ENCODE measurements at places on chromosomes 7 and 10.

DNA sequence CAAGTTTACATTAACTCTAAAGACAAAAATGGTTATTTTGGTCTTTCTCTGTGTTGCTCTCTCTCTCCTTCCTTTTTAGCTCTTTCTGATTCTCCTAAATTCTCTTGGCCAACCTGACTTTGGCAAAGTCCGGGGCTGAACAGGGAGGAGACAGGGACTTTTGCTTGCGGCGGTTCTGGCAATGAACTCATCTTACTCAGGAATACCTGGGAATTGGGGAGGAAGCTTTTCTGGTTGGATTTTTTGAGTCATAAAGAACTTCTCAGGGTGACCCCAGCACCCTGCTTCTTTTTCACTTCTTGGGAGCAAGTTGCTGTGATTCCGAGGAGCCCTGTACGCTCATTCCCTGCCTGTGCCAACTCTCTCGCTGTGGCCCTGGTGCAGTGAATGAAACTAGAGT is 16.0 kb downstream of the GATA3 start:
- no peak for DNase-seq

GRCh38 chr10:30591249-30591670 is 38.3 kb downstream of the LYZL2 start:
- DNase-seq: peak; percentile 59

DNA sequence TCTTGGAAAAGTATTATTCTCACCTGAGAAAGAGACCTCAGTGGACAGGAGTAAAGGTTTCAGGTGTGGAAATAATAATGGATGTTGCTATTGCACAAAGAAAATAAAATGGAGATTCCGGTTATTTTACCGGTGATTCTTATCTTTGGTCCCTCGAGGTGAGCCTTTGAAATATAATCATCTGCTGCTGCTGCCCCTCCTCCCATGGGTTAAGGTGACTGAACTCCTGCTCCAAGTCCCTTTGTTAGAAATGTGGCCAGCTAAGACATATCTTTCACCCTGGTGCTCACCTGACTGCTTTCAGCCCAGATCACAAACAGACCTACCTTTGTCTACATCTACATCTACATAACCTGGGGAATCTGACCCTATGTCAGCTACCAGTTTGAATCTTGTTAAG is 5.7 kb downstream of the CUBN start:
- no peak for DNase-seq

DNA sequence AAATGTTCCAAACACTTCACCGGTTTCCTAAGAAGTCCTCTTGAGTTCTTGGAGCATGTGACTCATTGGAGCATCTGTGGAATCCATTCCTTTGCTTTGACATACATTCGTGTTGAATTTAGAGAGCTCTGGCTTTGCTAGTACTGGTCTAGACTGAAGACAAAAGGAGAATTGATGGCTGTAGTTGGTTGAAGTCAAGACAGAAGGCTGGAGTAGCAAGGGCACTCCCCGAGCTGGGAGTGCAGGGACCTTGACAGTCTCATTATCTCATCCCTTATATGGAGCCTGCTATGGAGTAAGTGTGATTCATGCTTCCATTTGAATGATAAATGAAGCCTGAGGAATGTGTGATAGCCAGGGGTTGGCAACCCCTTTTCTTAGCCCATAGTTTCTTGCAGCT is 1249.1 kb downstream of the TYW1 start:
- DNase-seq: no peak

- no peak for DNase-seq
Measured at GRCh38 chr7:7798510-7798909, 80.1 kb upstream of the RPA3 start.

- peak; percentile 66 for DNase-seq
Measured at GRCh38 chr7:36440880-36441279, 51.2 kb downstream of the ANLN start.

- no peak for DNase-seq
Measured at GRCh38 chr7:155944901-155945300, 132.6 kb upstream of the SHH start.

DNA sequence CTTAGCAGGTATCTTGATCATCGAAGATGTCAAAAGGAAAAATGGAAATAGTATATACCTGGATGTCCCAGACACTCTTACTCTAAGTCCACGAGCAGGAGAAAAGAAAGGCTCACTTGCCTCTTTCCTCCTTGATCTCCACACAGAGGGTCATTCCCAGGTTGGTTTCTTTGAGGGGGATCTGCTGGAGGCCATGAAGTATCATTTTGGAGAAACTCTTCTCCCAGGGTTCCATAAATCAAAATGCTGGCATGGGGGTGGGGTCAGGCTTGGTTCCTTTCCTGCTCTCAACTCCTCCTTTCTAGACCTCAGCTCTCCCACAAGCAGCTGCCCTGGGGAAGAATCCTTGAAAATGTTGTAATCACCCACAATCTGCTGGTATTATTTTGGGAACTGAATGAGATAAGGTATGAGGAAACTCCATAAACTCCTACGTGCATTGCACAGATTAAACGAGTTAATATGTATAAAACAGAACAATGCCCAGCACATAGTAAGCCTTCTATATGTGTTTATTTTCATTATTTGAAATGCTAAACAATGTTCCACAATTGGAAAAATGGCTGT is 54.4 kb downstream of the PRKCQ start:
- no peak for DNase-seq

- peak; percentile 61 for DNase-seq
Measured at GRCh38 chr7:140591180-140591902, 49.3 kb downstream of the DENND2A start.

GRCh38 chr10:60572511-60573194 is 183.0 kb upstream of the ANK3 start:
- DNase-seq: peak; percentile 34

GRCh38 chr10:44780426-44780825 is 130.7 kb upstream of the TMEM72 start:
- DNase-seq: no peak

DNA sequence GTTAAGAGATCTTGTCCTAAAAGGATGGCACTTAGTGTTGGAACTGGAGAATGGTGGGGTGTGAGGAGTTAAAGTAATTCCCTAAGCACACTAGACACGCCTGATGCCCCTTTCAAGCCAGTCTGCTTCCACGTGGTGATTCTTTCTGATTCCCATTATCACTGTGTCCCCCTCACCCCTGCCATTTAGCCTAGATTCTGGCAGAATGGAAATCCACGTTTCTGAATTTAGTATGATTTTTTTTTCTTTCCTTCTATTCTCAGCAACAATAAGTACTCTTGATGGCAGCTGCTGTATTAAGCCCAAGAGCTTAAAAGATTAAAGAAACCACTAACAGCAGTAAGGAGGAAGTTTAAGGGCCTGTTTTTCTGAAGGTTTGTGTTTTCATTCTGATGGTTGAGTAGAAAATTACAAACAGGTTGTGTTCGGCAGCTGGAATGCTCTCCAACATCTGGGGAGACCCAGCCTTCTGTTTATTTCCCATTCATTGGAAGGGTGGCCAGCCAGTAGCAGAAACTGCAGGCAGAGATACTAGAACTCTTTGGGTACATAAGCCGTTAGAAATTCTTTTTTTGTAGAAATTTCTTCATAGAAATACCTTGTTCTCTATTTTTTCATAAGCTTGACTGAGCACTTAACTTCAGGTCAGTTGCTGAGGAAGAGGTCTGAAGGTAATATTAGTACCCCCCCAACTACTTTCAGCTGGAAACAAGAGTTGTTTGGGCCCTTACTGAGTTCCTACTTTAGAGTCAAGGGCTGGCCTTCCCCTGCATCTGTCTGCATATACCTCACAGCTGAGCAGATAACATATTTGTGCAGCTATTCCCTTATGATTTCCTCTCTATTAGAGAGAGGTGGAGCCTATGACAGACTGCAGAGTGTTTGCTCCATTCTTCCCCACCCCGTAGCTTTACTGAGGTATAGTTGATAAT is 355.1 kb downstream of the AUTS2 start:
- DNase-seq: no peak

DNA sequence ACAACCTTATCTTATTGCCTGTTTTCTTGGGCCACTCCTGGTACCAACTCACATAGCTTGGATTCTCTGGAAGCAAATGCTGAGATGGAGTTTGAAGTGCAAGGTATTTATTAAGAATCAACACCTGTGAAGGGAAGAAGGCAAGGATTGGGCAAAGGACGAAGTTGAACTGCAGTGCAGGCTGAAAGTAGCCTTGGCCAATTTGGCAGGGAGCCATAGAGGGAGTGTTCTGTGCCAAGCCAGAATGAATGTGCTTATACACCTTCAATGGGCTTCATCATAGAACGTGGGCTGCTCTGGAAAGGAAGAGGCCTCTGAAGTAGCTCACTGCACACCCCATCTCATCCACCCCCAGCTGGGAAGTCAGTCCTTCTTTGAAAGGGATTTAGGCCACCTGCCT is 79.8 kb upstream of the IFRD1 start:
- DNase-seq: no peak
